ENCODE measurements at places on chromosomes 7 and 10.

DNA sequence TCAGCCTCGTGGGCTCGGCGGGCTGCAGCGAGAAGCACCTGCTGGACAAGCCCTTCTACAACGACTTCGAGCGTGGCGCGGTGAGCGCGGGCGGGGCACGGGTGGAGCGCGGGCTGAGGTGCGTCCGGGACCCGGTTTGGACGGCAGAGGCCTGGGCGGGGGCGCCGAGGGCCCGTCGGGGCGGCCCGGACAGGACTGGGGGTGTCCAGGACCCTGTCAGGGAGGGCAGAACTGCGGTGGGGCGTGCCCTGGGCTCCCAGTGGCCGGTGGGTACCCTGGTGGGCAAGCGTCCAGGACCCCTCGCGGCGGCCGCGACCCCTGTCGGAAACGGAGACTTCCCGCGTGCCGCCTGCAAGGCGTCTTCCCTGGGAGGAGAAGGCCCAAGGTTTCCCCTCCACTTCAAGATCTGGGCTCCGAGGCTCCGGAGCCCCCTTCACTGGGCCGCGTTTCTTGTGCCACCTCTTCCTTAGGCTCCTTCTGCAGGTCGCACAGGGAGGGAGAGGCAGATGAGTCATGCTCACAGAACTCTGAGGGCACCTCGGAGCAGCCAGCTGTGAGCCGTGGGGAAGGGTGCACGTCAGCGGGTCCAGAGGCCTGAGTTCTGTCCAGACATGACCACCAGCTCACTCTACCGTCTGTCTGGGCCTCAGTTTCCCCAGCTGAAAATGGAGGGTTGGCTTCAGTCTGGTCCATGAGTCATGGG lies 485 bp downstream of the ALOX5 start:
- DNase-seq: no peak

DNA sequence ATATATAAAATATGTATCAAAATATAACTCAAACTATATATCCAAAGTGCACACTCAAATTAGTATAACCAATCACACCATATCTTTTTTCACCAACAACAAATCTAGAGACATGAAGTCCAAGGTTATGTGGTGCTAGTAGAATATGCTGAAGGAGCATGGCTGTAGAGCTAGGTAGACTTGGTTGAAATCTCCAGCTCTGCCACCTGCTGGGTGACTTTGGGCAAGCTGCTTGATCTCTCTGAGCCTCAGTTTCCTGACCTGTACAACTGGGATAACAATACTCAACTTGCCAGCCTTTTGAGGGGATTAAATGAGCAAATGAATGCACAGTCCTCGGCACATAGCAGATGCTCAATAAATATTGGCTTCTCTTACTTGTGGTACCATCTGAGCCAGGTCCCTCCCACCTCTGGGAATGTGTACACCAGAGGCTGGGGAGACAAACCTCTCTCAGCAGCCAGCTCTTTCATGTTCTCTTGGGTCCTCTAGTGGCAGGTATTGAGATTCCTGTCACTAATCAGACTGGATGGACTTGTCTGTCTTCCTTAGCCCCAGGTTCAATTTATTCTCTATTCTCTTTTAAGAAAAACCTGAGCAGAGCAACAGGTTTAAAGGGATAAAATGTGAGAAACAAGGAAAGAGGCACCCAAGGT lies 94.3 kb upstream of the PDE1C start:
- DNase-seq: no peak

- no peak for DNase-seq
Observed at GRCh38 chr7:157267956-157268355, 68.8 kb upstream of the DNAJB6 start.

- no peak for DNase-seq
Observed at GRCh38 chr7:2514473-2515423, 4.8 kb upstream of the LFNG start.

DNA sequence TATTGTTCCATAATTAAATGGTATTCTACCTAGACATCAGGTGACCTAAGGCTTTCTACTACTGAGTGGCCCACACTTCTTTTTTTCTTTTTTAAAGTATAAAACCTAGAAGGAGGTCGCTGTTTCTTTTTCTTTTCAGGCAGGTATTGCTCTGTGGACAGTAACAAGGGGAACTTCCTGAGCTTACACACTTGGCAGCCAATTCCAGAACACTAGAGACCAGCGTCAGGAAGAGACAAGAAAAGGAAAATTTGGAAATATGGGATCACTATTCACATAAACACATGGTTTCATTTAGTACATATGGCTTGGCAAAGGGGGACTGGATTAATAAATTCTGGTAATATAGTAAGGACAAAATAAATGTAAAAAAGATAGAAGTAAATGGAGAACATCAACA lies 141.9 kb downstream of the RSU1 start:
- no peak for DNase-seq

GRCh38 chr10:133396035-133396624 lies 2.2 kb downstream of the MTG1 start:
- DNase-seq: no peak

- peak; percentile 70 for DNase-seq
Observed at GRCh38 chr10:119542357-119542987, at the start of gene RGS10. Gene RGS10, minus strand, starts transcription at chr10:119542719. Its CDS starts 81 bp downstream, at chr10:119542638.

DNA sequence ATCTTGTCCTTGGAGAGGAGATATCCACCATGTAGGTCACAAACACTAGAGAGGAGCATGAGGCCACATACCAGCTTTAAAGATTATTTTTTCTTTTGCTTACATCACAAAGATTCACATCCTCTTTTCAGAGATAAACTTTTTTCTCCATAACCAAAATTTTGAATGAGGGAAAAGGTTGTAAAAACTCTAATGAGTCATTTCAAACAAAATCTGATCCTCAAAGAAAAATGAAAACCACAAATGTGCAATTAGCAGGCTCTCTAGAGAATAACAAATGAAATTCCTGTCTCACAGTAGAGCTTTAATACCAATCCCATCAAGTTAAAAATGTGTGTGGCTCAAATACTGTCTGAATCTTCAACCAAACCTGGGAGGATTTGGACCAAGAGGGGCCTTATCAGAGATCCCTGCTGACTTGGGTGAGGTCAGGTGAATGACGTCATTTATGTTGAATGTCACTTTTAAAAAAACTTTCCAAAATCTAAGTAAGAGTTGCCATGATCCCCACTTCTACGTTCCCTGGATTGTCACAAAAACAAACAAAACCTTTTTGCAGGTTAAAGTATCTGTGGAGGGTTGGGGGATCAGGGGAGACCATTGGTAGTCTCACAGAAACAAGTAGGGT lies 261.5 kb upstream of the NPSR1 start:
- DNase-seq: no peak

DNA sequence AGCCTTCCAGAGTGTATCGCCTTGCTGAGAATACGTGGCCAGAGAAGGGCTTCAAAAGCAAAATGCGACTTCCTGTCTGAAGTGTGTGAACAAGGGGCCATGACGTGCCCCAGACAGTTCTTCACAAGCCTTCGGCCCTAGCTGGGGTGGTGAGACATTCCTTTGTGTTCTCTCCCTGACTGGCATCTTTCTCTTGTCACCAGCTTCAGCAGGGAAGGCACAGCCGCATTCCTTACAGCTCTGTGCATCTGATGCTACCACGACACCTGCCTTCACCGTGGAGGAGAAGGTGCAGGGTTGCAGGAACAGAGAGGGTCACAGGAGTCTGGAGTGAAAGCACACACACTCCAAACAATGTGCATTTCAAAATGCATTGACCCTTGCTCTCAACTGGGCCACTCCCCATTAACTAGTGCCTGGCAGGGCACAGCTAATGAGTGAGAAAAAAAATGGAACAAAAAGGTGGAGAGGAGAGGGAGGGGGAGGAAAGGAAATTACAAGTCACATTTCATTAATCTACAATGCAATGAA lies 93.4 kb downstream of the GPR26 start:
- no peak for DNase-seq

GRCh38 chr10:16662923-16663322 lies 141.2 kb upstream of the C1QL3 start:
- no peak for DNase-seq

- no peak for DNase-seq
Observed at GRCh38 chr7:68866200-68866570, 732.1 kb upstream of the AUTS2 start.

DNA sequence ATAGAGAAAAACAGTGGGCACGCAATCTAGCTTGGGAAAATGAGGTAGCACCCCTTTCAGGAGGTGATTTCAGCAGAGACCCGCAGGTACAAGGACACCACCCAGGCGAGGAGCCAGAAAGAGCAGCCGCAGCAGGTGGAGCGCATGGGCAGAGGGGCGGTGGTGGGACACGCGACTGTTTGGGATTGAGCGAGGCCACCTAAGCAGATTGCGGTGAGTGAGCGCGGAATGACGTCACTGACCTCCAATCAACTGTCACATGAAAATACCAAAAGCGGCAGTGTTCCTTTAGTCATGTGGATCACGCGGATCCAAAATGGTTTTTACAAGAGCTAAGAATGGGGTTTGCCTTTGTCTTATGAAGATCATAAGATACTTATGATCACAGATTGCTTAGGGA lies 40.2 kb upstream of the SLC26A3 start:
- no peak for DNase-seq

DNA sequence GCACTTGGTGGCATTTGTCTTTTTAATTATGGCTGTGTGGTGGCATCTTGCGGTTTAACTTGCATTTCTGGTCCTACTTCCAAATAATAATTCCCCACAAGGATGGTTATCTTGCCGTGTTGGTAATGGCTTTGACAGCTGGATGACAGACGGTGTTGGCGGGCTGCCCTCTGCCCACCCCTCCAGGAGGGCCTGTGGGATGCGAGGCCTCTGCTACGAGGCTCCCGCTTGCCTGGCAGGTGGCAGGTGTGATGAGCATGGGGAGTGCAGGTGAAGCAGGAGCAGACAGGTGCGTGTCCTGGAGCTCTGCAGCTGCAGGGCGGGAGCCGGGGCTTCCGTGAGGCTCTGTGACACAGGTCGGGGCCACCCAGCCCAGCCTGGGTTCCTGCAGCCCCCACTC lies 11.8 kb downstream of the INPP5A start:
- no peak for DNase-seq

DNA sequence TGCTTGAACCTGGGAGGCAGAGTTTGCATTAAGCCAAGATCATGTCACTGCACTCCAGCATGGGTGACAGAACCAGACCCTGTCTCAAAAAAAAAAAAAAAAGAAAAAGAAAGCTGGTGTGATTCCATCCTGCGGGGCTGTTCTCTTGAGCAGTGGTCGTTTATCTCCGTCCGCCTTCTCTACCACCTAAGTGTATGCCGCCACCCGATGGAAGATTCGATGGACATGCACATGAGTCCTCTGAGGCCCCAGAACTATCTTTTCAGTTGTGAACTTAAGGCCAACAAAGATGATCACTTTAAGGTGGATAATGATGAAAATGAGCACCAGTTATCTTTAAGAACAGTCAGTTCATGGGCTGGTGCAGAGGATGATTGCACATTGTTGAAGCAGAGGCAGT lies 65.7 kb downstream of the ABRAXAS2 start:
- DNase-seq: no peak

GRCh38 chr7:151143261-151144015 lies 24.1 kb downstream of the GBX1 start:
- DNase-seq: no peak

- DNase-seq: no peak
Observed at GRCh38 chr10:1448252-1448930, 288.9 kb downstream of the ADARB2 start.

- no peak for DNase-seq
Observed at GRCh38 chr7:65974876-65975275, 7.1 kb downstream of the GUSB start.

GRCh38 chr10:84493361-84493760 lies 165.0 kb downstream of the CCSER2 start:
- DNase-seq: no peak

DNA sequence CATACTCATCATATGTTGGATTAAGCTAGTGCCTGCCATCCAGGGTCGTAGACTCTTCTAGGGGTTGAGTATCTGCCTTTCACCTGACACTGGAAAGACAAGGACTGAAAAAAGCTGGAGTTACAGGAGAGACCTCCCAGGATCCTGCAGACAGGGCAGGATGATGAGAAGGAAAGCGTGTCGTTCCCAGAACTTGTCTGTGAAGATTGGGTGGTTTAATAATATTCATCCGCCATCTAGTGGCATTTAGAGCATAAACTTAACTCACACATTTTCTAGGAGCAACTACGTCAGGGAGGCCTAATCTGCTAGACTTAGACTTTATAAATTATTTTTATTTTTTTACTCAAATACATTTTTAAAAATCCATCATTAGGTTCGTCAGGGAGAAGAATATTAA lies 59.6 kb downstream of the ADRB1 start:
- no peak for DNase-seq

- no peak for DNase-seq
Observed at GRCh38 chr10:61798713-61799112, 102.8 kb upstream of the ARID5B start.

DNA sequence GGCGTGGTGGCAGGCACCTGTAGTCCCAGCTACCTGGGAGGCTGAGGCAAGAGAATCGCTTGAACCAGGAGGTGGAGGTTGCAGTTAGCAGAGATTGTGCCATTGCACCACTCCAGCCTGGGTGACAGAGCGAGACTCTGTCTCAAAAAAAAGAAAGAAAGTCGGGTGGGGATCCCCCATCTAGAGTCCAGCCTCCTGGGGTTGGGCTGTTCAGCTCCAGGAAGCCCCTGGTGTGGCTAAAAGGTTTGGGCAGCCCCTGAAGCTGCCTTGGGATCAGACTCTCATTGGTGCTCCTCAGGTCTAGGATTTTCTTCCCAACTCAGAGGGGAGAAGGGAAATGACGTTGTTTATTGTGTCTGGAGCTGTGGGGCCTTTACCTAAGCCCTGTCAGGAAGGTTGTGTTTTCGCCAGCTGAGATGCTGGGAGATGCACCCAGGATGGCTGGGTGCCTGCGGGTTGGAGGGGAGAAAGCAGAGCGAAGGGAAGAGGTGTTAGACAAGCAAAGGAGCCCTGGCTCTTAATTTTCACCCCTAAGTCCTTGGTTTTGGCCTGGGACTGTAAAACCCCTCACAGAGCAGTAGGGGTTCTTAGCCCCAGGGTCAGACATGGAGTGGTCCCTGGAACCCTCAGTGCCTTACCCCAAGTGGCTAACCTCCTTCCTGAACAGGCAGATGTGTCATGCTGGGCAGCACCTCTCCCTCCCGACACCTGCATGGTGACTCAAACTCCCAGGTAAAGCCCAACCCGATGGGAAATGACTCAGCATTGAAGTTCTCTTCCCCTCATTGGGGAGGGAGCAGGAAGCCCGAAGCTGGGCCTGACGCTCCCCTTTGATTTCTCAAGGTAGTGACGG lies 21.1 kb downstream of the PLAU start:
- no peak for DNase-seq

DNA sequence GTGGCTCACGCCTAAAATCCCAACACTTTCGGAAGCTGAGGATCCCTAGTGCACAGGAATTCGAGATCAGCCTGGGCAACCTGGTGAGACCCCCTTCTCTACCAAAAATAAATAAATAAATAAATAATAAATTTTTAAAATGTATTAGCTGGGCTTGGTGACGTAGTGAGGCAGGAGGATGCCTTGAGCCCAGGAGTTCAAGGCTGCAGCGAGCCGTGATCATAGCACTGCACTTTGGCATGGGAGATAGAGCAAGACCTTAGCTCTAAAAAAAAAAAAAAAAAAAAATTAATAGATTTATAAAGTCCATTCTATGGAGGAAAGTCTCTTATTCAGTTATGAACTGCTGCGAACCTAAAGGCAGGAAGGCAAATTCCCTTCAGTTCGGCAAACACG lies 1.1 kb upstream of the PTPN12 start:
- no peak for DNase-seq
